ENCODE measurements at places on chromosomes 5 and 9.

GRCh38 chr5:111163000-111163399 is 61.2 kb upstream of the CAMK4 start:
- no peak overlapping the region for H3K27ac ChIP-seq
- DNase-seq: peak; percentile 12
- H3K36me3 ChIP-seq: no peaks in the 10 kb centered on the region
- H3K4me3 ChIP-seq: no peak overlapping the region

DNA sequence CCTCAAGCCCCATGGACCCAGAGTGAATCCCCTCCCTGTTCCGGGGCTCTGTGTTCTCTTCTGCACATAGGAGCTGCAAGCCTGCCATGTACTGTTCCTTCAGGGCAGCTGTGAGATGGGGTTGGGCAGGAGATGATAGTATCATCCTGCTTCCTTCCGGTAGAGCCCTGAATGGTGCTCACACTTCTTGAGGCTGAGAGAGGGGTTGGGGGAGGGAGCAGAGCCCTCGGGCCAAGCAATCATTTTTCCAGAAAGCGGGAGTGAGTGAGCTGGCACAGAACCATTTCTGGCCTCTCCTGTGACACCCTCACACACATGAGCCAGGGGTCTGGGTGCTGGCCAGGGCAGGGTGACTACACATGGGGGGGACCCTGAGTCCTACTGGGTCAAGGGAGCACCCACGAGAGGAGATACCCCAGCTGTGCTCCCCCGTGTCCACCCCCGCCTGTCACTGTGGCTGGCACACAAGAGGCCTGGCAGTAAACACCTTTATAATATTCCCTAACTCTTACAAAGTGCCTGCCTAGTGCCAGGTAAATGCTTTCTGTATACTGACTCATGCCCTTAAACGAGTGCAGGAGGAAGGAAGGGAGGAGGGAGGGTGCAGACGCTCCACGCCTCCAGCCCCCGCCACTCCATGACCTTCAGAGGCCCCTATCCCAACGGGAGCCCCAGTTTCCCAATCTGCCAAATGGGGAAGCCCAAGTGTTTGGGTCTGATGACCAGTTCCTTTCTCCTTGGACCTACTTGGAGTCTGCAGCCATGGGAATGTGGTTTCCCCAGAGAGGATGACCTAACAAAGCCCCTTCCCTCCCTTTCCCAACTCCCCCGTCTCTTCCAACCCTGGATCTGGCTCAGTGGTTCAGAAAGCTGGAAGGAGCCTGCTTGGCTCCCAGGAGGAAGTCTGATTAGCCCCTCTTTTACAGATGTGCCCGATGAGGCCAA is 15.5 kb downstream of the AKNA start:
- H3K4me3 ChIP-seq: no peak overlapping the region
- no peaks in the 10 kb centered on the region for H3K4me1 ChIP-seq
- H3K27ac ChIP-seq: no peak overlapping the region
- peaks cover 46% of the 10 kb centered on the region for H3K36me3 ChIP-seq

- H3K4me1 ChIP-seq: no peaks in the 10 kb centered on the region
- H3K27ac ChIP-seq: no peak overlapping the region
- H3K4me3 ChIP-seq: no peak overlapping the region
- DNase-seq: no peak
- peaks cover 8% of the 10 kb centered on the region for H3K27me3 ChIP-seq
- H3K36me3 ChIP-seq: no peaks in the 10 kb centered on the region
Measured at GRCh38 chr9:137149363-137149762, 10.4 kb downstream of the GRIN1 start.

- no peak overlapping the region for H3K27ac ChIP-seq
- no peaks in the 10 kb centered on the region for H3K36me3 ChIP-seq
- no peaks in the 10 kb centered on the region for H3K27me3 ChIP-seq
- H3K4me3 ChIP-seq: no peak overlapping the region
- DNase-seq: no peak
- peaks cover 11% of the 10 kb centered on the region for H3K4me1 ChIP-seq
Measured at GRCh38 chr5:15689836-15690235, 189.9 kb downstream of the FBXL7 start.

- H3K4me1 ChIP-seq: peaks cover 7% of the 10 kb centered on the region
- no peak overlapping the region for H3K27ac ChIP-seq
- no peaks in the 10 kb centered on the region for H3K27me3 ChIP-seq
- H3K4me3 ChIP-seq: no peak overlapping the region
- peaks cover 7% of the 10 kb centered on the region for H3K36me3 ChIP-seq
Measured at GRCh38 chr9:16680975-16681651, 189.4 kb downstream of the BNC2 start.
